ENCODE measurements at places on chromosomes 12 and 14.
A peak's percentile ranks its signal among the peaks of the same experiment; 100 is the strongest.

DNA sequence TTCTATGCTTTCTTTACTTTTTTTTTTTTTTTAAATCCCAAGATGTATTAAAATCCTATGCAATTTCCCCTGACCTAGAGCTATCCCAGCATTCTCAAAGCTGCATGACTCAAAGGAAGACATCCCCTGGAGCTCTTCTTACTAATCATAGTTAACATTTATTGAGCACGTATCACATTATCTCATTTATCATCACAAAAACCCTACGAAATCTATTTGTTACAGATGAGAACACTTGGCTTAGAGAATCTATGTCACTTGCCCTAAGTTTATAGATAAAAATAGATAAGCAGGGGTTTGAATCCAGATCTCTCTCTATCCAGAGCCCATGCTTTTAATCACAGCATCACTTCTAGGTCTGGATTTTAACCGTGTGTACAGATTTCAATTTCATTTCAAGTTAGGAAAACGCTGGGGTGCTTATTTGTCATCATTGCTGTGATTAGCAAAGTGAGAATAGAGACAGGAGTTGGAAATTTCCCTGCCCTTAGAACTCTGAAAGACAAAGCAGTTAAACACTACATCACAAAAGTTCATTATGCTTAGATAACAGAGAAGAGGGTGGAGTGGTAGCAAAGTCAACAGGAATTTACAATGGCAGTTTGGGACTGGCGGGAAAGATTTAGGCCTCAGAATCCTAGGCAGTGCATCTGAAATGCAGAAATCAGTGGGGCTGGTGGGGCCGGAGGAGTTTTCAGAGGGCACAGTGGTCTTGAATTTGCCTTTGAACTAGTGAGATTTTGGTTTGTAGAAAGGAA is 177.7 kb upstream of the FRMD6 start:
- DNase-seq, result no peak

GRCh38 chr12:104756901-104757300 is 201.2 kb downstream of the SLC41A2 start:
- no peak for DNase-seq

- peak; percentile 20 for DNase-seq
Observed at GRCh38 chr14:35438910-35439713, 34.6 kb upstream of the NFKBIA start.

DNA sequence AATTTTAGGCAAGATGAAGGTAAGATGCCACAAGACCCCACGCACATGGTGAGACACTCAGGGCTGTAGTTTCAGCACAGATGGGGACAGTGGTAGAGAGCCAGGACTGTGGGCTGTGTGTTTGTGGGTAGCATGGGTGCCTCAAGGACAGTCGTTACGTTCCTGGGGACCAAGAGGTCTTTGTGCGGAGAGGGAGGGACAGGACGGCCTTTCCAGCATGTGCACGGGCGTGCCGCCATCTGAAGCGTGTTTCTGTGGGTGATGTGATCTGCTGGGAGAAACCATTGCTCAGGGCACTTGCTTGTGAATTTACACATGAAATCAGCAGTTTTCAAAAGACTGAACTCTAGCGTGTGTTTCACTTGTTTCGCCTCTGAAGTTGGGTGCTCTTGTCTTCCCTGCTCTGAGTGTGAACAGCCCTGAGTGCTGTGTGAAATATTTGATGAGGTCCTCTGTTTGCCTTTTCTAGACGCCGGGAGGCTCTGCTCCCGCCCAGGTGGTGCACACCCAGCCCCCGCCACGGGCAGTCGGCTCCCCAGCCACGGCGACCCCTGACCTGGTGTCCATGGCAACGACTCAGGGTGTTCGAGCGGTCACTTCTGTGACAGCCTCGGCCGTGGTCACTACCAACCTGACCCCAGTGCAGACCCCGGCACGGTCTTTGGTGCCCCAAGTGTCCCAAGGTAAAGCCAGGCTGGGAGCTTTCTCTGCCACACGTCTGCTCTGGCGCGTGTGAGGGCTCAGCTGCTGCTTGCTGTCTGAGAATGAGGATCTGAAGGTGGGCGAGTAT is 82.3 kb downstream of the DDX51 start:
- DNase-seq, result no peak

GRCh38 chr14:69392481-69392880 is 5.6 kb downstream of the ERH start:
- no peak for DNase-seq

DNA sequence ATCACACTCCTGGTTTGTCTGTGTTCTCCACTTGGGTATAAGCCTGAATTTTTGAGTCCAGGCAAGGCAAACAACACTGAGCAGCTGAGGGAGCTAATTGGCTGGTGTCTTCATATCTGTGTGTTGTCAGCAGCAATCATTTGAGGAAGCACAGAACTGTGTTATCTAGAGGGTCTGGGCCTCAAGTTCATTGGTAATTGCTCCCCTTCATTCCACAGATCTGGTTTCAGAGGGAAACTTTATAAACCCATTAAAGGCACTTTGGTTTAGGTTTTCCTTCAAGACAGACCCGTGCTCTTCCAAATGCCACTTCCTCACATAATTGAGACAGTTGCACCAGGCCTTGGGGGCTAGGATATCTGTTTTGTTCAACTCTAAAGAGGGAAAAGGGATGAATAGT is 5.6 kb downstream of the DACT1 start:
- no peak for DNase-seq

GRCh38 chr14:34050606-34051005 is 99.7 kb upstream of the EGLN3 start:
- DNase-seq, result no peak

- peak; percentile 10 for DNase-seq
Observed at GRCh38 chr14:54610051-54610977, 43.4 kb downstream of the SAMD4A start.

- DNase-seq, result no peak
Observed at GRCh38 chr12:91804533-91804932, 341.1 kb downstream of the BTG1 start.

- no peak for DNase-seq
Observed at GRCh38 chr12:14239350-14239934, 126.0 kb upstream of the ATF7IP start.

DNA sequence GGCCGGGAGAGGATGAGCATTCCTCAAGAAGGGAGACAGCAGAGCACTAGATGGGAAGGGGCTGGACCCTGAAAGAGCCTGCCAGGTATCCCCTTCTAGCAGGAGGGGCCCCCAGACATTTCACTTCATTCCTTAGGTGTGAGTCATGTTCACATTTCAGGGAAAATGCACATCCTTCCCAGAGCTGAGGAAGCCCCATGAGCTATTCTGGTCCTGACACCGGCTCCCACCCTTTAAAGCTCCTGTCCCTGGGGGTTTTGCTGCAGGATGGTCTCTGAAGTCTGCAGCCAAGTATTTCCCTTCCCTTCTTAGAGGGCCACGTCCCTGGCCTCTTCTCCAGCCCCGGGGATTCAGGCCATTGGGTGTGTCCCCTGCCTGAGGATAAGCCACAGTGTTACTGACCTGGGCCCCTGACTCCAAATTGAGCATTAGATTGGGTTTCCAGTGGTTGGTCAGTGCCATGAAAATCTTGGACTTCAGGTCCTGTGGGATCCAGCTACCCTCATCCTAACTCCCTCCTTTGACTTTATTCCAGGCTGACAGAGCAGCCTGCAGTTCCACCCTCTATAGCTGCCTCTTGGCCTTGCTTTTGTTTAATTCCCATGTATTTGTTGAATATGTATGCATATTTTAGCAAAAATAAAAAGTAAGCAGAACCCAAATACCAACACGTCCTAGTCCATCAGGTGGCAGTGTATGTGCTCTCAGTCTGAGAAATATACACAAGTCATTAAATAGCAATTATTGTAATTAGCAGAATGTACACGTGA is 267.1 kb downstream of the CACNA1C start:
- peak; percentile 12 for DNase-seq

DNA sequence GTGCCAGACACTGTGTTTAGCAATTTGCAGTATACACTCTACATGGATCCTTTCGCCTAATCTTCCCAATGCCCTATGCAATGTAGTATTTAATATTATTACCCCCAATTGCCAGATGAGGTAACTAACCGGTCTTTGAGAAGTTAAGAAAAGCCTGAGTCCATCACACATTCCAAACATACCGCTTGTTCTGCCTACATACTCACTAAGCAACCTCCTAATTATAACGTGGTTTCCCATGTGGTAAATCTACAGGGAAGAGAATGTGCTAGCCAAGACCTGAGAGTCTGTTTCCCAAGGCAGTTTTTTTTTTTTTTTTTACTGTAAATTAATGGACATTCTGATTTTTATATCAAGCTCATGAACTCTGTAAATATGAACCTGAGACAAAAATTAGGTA is 37.2 kb downstream of the ATP2B1 start:
- peak; percentile 41 for DNase-seq

Measured in ACHN (cell line).